ENCODE measurements at places on chromosomes 5 and 9.

GRCh38 chr5:150589862-150590601 lies 50.4 kb upstream of the SYNPO start:
- peak; percentile 76 for DNase-seq

DNA sequence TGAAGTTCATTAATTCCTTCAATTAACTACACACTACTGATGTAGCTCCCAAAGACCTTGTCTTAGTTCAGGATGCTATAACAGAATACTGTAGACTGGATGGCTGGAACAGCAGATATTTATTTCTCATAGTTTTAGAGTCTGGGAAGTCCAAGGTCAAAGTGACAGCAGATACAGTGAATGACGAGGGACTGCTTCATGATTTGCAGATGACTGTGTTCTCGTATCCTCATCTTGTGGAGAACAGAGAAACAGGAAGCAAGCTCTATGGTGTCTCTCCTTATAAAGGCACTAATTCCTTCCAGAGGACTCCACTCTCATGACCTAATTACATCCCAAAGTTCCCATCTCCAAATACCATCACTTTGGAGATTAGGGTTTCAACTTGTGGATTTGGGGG lies 65.6 kb upstream of the MAP1B start:
- no peak for DNase-seq

- peak; percentile 61 for DNase-seq
Observed at GRCh38 chr9:98707166-98708102, 1.3 kb downstream of the GABBR2 start.

DNA sequence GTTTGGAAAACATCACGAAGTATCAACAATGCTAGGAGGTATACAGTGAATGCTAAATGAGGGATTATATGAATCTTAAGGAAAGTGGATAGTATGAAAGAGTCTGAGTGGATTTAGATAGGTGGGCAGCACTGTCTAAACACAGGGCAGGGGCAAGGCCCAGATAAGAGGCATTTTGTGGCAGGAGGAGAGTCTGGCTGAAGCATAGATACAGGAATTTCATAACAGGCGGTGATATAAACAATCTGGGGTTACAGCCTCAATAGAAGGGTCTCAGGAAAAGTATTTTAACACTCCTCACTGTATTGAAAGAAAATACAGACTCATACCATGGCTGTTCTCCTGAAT lies 96.9 kb downstream of the PLPP1 start:
- no peak for DNase-seq

GRCh38 chr9:92720807-92721535 lies 43.7 kb downstream of the BICD2 start:
- no peak for DNase-seq

GRCh38 chr9:28927691-28928090 lies 1354.4 kb upstream of the C9orf72 start:
- DNase-seq: no peak

DNA sequence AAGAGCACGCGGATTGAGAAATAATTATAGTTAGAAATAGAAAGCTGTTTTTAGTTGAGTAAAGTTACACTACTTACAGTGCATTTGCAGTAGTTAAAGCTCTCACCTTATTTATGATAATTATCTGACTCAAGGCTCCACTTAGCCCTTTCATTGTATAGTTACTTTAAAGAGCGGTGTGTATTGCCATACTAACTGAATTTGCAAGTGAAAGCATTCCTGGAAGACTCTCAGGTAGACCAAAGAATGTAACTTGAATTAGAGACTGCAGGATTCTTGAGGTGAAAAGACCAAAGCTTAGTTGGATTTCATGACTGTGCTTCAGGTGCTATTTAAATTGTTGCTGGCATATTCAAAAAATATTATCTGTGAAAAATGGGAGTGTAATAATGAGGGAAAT lies 4.2 kb upstream of the RASA1 start:
- no peak for DNase-seq
